B cell (primary cell): ENCODE measurements at places on chromosomes 6 and 20. TPM values are rescaled to one million over a fixed set of nuclear protein-coding genes. Genes with fewer than 3 reads are reported as not detected.

PNPLA1 gene
- 0.12 and 0.32 TPM in 2 replicates for total RNA-seq

GRIK2 gene
- total RNA-seq: not detected in 2 replicates

OOEP gene
- total RNA-seq: 0.97 TPM in 1 of 2 replicates, not detected in the other

RAET1E gene
- total RNA-seq: not detected in 2 replicates

APOM gene
- total RNA-seq: 2.6 and 3.6 TPM in 2 replicates

DUSP15 gene
- total RNA-seq: 1.8 and 3.3 TPM in 2 replicates

DEFB124 gene
- not detected in 2 replicates for total RNA-seq

TLDC2 gene
- not detected in 2 replicates for total RNA-seq

EDN1 gene
- 2.1 and 2.6 TPM in 2 replicates for total RNA-seq

MEP1A gene
- not detected in 2 replicates for total RNA-seq

JPH2 gene
- 0.10 and 0.17 TPM in 2 replicates for total RNA-seq

SMOC2 gene
- 0.37 and 0.51 TPM in 2 replicates for total RNA-seq

VIP gene
- total RNA-seq: not detected in 2 replicates

TCP1 gene
- total RNA-seq: 137 and 150 TPM in 2 replicates

XKR7 gene
- total RNA-seq: 0.05 and 0.10 TPM in 2 replicates

C6orf141 gene
- total RNA-seq: not detected in 2 replicates

HLA-DRB5 gene
- 174 and 184 TPM in 2 replicates for total RNA-seq

TMC2 gene
- not detected in 2 replicates for total RNA-seq

LY86 gene
- 68.7 and 76.7 TPM in 2 replicates for total RNA-seq

ALDH8A1 gene
- 0.49 and 1.6 TPM in 2 replicates for total RNA-seq

ADGB gene
- total RNA-seq: not detected in 2 replicates

AVP gene
- total RNA-seq: 4.5 and 7.0 TPM in 2 replicates

CDSN gene
- not detected in 2 replicates for total RNA-seq

NDUFAF4 gene
- 16.3 TPM in 2 replicates for total RNA-seq

EPPIN gene
- total RNA-seq: not detected in 2 replicates

TRIM26 gene
- total RNA-seq: 65.3 and 73.2 TPM in 2 replicates

PDYN gene
- total RNA-seq: not detected in 2 replicates

CCHCR1 gene
- total RNA-seq: 34.7 and 36.2 TPM in 2 replicates

SMPDL3A gene
- 1.2 and 2.0 TPM in 2 replicates for total RNA-seq

C6orf15 gene
- not detected in 2 replicates for total RNA-seq

SLC22A2 gene
- total RNA-seq: not detected in 2 replicates

PAX1 gene
- total RNA-seq: not detected in 2 replicates

HAO1 gene
- total RNA-seq: not detected in 2 replicates

IRF4 gene
- 129 and 142 TPM in 2 replicates for total RNA-seq
